ENCODE measurements at places on chromosomes 2 and 18. TPM values are rescaled to one million over a fixed set of nuclear protein-coding genes. Genes with fewer than 3 reads are reported as not detected.
A peak's percentile ranks its signal among the peaks of the same experiment; 100 is the strongest.

DNA sequence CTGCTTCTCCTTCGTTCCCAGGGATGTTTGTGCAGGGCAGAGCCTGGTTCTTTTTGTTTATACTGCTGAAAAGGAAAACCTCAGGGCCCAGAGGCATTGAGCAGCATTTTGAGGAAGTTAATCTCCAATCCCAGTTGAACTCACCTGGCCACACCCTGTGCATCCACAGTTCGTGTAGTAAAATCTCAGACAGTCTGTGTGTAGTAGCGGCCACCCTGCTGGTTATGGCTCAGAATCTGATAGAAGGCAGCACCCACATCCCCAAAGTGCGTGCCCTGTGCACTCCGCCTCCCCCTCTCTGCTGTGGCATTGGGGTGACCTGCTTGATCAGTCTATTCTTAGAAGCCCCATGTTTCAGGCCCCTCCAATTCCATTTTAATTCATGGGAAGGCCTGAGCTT, 10.9 kb downstream of the TRIB2 start:
- H3K27me3 ChIP-seq: no peaks in the 10 kb centered on the region
- peak overlapping the region; percentile 46 for H3K4me3 ChIP-seq
- H3K4me1 ChIP-seq: peaks cover 87% of the 10 kb centered on the region

GRCh38 chr2:232432598-232433184, 23.3 kb upstream of the ALPI start:
- no peaks in the 10 kb centered on the region for H3K36me3 ChIP-seq
- no peaks in the 10 kb centered on the region for H3K4me1 ChIP-seq
- peak; percentile 23 for DNase-seq
- H3K27ac ChIP-seq: no peak overlapping the region
- no peaks in the 10 kb centered on the region for H3K27me3 ChIP-seq
- H3K4me3 ChIP-seq: no peak overlapping the region

- no peaks in the 10 kb centered on the region for H3K27me3 ChIP-seq
- H3K27ac ChIP-seq: no peak overlapping the region
- H3K4me3 ChIP-seq: no peak overlapping the region
- H3K36me3 ChIP-seq: no peaks in the 10 kb centered on the region
- no peak for DNase-seq
These were observed 153.2 kb upstream of the ETAA1 start for GRCh38 chr2:67243919-67244318.

DNA sequence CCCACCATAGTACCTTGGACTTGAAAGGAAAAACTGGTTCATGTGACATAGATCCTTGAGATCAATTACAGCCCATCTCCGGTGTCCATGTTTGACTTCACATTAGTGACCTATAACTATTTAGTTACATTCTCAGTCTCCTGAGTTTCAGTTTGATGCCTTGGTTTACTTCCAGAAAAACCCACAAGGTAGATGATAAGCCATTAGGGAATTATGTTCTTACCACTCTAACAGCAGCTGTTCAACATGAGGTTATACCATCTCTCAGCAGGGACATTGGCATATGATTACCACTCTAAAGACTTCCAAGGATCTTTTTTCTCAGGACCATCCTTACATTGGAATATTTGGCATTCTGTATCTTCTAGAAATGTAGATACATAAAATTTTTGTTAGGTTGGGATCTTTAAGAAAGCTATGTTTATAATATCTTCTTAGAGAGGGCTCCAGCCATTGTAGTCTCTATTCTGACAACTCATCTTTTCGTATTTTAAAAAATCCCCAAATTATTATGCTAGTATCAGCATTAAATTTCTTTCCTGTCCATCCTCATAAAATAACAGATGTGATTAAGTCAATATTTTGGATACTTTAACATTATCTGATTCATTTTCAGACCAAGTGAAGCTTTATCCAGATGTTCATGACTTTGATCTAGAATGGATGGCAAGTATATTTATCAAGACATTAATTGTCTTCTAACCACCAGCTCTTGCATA, 258.9 kb downstream of the RDH14 start:
- H3K36me3 ChIP-seq: no peaks in the 10 kb centered on the region
- H3K4me1 ChIP-seq: no peaks in the 10 kb centered on the region
- H3K27ac ChIP-seq: no peak overlapping the region
- no peak overlapping the region for H3K4me3 ChIP-seq
- H3K27me3 ChIP-seq: no peaks in the 10 kb centered on the region

GRCh38 chr2:64352292-64352691, 101.7 kb upstream of the LGALSL start:
- no peak overlapping the region for H3K27ac ChIP-seq
- peaks cover 4% of the 10 kb centered on the region for H3K4me1 ChIP-seq
- H3K4me3 ChIP-seq: no peak overlapping the region
- no peaks in the 10 kb centered on the region for H3K36me3 ChIP-seq
- H3K27me3 ChIP-seq: peaks cover 9% of the 10 kb centered on the region

- H3K4me3 ChIP-seq: no peak overlapping the region
- no peaks in the 10 kb centered on the region for H3K27me3 ChIP-seq
- no peak for DNase-seq
- no peaks in the 10 kb centered on the region for H3K36me3 ChIP-seq
- no peaks in the 10 kb centered on the region for H3K4me1 ChIP-seq
- no peak overlapping the region for H3K27ac ChIP-seq
These were observed 634.2 kb upstream of the TMEFF2 start for GRCh38 chr2:192828947-192829346.

DNA sequence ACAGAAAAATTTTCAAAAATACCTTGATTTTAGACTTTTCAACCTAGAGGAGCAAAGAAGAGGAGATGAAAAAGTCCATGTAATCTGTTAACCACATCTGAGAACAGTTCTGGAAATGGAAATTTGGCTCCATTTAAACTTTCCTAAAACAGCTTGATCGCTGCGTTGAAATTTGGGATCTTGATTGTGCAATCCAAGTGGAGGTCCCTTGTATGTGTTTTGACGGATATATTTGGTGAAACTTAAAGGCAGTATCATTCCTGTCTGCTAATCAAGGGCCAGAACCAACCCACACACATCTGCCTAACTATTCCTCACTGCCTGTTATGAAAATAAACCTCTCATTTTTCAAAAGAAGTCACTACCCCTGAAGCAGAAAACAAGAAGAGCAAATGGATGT, 46.6 kb downstream of the SPATS2L start:
- H3K4me3 ChIP-seq: no peak overlapping the region
- H3K27ac ChIP-seq: no peak overlapping the region
- no peaks in the 10 kb centered on the region for H3K4me1 ChIP-seq
- DNase-seq: no peak
- H3K27me3 ChIP-seq: no peaks in the 10 kb centered on the region

The CPLX4 gene
- total RNA-seq: not detected

The KCNG2 gene
- total RNA-seq: not detected

The TCF4 gene
- total RNA-seq: not detected

The ADGRF3 gene
- 1.4 TPM for total RNA-seq

The ITGA6 gene
- 8.6 TPM for total RNA-seq

The MROH2A gene
- total RNA-seq: not detected

The DIS3L2 gene
- total RNA-seq: 20.5 TPM

The AFF3 gene
- 0.59 TPM for total RNA-seq

The RBM44 gene
- total RNA-seq: 0.75 TPM

The FAM124B gene
- 0.39 TPM for total RNA-seq

The CYTIP gene
- 369 TPM for total RNA-seq

The DLGAP1 gene
- total RNA-seq: 0.45 TPM

All from activated CD4-positive, alpha-beta memory T cell treated with anti-CD3 and anti-CD28 coated beads for 36 hours (primary cell).